ENCODE measurements at places on chromosomes 12 and 14.

DNA sequence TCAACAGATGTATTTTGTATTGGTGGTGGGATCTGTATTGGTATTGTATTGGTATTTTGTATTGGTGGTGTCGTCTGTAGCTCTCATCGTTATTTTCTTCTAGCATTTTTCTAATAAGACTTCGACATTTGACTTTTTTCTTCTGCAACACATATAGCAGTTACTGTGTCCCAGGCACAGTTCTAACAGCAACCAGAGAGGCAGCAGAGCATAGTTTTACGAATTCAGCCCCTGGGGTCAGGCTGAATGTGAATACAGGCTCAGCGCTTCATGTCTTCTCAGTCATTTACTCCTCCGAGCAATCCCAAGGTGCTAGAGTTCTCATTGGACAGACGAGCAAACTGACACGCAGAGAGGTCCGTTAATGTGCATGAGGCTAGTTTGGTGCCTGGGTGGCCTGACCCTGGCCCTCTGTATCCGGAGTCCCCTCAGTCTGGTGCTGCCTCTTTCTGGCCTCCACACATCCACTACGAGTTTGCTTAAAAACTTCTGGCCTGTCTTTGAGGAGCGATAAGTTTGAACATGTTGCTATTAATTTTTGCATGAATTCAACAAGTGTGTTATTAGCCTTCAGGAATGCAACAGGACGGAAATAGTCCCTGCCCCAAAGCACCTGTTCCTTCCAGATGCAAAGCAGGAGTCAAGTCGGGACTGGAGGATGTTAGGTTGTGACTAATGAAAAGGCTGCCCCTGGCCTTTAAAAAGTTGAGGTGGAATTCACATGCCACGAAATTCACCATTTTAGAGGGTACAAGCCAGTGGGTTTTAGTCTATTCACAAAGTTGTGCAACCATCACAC lies 87.0 kb downstream of the GLT1D1 start:
- DNase-seq: no peak

GRCh38 chr14:51082349-51082748 lies 12.6 kb downstream of the TRIM9 start:
- DNase-seq: no peak

DNA sequence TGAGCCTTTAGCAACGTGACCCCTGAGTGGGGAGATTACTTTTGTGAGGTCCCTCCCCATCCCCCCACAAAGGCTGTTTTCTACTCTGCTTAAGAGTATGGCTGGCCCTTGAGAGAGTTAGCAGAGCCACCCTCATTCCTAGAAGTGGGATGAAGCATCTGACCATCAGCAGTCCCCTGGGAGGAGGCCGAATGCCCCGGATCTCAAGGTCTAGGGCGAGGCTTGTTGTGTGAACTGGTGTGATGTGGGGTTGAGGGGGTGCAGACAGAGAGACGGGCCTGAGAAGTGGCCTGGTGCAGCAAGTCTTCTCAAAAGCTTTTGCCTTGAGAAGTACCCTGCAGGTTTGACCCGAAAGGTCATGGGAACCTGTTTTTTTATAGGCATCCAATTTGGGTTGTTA lies 153.0 kb upstream of the FKBP4 start:
- DNase-seq: no peak

GRCh38 chr12:31985832-31986231 lies 26.6 kb downstream of the RESF1 start:
- DNase-seq: no peak

GRCh38 chr12:630656-631632 lies 32.3 kb downstream of the NINJ2 start:
- DNase-seq: no peak

DNA sequence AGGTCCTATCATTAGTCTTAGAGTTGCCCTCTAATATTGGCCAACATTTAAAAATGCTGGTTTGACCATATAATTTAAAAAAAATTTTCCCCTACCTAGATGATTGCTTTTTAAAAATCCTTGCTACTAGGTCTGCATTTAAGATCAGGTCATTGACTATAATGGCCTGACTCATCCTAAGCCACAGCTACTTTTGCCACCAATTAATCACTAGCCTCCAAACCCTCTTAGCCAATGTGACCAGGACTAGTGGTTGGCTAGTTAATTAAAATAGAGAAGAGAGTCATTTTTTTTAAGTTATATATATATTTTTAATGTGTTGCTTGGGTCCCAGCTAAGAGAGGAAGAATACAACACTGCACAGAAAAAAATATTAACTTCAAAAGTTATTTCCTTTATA lies 57.5 kb downstream of the SOS2 start:
- no peak for DNase-seq

DNA sequence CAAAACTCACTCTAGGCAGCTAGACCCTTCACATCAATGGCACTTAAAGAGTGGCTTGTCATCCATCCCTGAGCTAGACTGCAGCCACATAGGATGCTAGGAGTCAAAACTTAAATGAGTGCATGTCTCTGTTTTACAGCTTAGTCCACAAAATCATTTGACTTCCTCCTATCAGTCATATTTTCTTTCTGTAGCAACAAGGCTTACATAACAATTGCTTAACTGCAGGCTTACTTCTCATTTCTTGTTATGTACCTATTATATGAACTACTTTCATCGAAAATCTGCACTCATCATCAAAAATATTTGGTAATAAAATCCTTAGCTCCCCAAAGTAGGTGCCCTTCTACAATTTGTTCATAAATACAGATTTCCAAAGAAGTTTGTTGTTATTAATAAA lies 30.1 kb downstream of the CLEC1A start:
- no peak for DNase-seq

GRCh38 chr12:76142305-76142704 lies 57.8 kb upstream of the NAP1L1 start:
- DNase-seq: no peak

- DNase-seq: no peak
Observed at GRCh38 chr12:16349131-16349460, 1.7 kb downstream of the MGST1 start.
